Activated T-cell treated with anti-CD3 and anti-CD28 coated beads for 4 hours (primary cell): ENCODE measurements at places on chromosomes 3 and 15.
A peak's percentile ranks its signal among the peaks of the same experiment; 100 is the strongest.

DNA sequence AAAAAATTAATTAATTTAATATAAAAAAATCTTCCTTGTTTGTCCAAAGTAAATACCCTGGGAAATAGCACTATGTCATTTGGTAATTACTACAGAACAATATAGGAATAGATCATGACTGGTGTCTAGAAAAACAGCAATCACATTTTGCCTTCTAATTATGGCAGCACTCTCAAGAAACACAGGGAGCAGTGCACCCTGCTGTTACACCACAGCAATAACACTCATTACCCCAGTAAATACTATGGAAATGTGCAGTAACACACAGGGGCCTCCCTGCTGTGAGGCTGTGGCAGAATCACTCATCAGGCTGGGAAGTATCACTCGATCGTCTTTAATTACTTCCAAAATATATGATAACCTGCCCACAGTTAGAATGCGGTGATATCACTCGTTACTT, 646.0 kb downstream of the TUSC7 start:
- no peak for DNase-seq

DNA sequence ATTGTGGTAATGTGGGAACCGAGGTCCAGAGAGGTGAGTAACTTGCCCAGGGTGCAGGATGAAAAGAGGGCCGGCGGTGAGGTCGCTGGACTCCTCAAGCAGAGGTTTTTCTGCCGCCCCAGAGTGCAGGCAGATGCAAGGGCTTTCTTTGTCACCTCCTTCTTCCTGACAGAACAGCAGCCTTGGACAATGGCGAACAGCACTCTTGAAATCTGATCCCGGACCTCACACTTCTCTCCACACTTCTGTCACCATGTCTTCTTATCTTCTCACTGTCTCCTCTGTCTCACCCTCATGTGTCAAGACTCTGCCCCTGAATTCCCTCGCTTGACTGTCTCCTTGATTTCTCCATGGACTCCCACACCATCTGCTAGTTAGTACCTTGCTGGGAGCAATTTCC, 15.4 kb upstream of the VPS8 start:
- DNase-seq, result no peak

DNA sequence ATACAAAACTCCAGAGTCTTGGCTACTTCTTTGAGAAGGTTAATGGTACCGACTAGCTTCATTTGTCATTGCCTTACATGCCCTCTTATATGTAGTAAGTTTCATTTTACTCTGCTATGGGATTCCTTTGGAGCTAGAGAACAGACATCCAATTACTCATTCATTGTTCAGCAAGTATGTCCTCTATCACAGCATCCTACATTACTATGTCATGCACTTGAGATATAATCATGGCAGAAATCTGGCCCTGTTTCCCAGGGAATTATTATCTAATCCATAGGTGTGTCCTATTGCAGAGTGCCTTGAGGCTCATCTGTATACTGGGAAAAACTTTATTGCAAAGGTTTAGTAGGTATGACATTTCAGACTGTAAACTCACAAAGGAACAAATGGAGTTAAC, 333.1 kb upstream of the NECTIN3 start:
- DNase-seq, result no peak

DNA sequence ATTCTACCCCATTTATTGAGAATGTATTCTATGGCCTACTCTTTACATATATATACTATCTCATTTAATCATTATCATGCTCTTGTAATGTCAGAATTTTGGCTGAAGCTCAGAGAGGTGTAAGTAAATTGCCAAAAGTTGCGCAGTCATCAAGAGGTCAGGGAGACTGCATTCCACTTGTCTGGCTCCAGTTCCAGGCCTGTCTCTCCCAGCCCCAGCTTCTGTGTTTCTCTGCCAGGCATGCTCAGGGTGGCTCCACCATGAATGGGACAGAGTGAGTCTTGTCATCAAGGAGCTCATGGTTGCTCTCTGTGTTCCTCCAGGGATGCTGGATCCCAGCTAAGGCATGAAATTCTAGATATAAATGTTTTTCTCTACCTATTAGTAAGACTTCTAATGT, 635.1 kb upstream of the MDFIC2 start:
- no peak for DNase-seq

- DNase-seq, result no peak
Observed at GRCh38 chr3:195246581-195246995, 24.4 kb downstream of the XXYLT1 start.

DNA sequence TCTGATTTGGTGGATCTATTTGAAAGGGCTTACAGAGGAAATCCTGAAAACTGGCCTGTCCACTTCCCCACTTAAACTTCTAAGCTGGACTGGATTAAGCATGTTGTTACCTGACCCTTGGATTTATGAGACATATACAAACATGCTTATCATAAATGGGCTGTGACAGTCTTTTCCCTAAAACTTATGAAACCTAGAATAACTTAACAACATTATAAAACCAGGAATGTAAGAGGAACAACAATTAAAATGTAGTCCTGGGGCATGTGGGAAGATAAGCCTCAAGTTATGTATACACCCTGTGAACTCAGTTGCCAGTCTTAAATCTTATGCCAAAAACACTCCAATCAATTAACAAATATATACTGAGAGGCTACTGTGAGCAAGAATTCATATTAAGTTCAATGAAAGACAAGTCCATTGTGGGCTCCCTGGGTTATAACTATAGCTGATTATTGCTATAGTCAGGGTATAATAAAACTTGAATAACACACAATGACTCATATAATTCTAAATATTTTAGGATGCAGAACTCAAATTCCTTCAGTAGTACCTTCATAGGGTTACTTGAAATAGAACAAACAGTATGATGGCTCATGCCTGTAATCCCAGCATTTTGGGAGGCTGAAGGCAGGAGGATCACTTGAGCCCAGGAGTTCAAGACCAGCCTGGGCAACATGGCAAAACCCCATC, 87.2 kb upstream of the PPIB start:
- no peak for DNase-seq

DNA sequence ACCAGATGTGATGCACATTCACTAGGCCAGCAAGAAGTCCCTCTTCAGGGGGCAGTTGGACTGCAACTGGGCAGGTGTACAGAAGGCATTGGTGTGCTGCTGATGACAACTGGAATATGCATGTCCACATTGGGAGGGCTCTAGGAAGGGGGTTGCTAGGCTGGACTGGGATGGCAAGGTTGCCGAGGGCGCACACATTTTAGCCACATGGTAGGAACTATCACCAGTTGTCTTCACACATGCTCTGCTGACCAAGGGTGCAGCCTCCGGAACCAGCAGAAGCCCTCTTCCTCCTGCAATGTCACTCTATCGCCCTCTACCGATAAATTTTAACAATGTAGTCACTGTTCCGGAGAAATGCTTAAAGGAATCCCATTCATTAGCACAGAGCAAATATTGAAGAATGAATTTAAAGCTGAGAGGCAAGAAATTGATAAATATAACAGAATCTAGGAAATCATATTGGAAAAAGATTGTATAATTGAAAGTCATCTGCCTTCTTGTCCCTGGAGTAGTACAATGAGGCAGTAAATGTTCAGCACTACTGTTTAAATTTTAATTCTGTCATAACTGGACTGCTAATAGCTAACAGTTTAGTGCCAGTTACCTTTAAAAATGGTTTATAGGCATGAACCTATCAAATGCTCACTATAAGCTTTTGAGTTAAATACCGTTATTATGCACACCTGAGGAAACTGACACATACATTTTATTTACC, 22.6 kb upstream of the LYSMD4 start:
- DNase-seq, result no peak

DNA sequence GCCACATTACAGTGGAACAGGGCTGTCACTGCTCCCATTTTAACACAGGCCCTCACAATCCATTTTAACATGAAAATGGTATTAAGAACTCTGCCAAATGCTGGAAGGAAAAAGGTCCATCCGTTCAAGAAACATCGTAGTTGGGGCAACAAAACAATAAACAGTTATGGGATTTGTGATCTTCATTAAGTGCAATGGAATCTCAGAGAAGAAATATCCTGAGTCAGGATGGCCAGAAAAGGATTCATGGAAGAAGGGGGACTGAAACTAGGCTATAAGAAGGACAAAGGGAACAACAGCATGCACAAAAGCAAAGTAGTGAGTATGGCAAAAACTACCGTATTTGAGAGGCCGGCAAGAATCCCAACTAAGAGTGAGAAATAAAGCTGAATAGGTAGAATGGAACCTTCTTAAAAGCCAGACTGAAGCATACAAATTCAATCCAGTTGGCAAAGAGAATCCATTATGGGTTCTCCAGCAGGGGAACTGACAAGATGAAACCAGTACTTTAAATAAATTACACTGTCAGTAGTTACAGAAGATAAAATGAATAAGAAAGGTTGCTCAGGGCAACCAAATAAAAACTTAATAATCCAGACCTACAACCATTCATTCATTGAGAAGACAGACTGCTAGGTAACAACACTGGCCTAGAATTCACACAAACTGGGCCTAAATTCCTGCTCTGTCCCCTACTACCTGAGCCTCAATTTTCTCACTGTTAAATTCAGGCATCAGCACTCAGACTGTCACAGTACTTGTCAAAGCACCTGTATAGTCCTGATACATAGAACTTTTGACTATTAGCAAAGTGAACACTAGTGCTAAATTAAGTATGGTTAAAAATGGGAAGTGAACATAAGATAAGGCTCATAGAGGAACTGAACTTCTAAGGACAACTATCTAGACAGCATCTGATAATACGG, 6.3 kb downstream of the TBL1XR1 start:
- no peak for DNase-seq

DNA sequence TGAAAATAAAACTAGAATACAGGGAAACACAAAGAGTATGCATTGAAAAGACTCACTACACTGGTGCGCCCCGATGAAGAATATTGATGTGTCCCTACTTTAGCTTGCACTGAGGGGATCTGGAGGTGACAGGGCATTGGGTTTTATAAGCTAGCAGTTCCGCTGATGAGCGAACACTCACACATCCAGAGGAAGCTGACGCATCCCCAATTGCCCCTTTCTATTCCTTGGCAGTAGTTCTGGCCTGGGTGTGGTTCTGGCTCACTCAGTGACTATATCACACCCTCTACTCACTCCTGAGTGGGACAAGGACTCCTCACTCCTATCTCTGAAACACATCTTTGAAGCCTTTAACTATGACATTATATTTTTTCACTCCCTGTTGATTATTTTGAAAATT, 71.0 kb downstream of the B3GNT5 start:
- no peak for DNase-seq

- no peak for DNase-seq
Observed at GRCh38 chr15:70270752-70271111, 173.0 kb upstream of the TLE3 start.

- no peak for DNase-seq
Observed at GRCh38 chr3:165855581-165855980, 18.4 kb upstream of the BCHE start.

DNA sequence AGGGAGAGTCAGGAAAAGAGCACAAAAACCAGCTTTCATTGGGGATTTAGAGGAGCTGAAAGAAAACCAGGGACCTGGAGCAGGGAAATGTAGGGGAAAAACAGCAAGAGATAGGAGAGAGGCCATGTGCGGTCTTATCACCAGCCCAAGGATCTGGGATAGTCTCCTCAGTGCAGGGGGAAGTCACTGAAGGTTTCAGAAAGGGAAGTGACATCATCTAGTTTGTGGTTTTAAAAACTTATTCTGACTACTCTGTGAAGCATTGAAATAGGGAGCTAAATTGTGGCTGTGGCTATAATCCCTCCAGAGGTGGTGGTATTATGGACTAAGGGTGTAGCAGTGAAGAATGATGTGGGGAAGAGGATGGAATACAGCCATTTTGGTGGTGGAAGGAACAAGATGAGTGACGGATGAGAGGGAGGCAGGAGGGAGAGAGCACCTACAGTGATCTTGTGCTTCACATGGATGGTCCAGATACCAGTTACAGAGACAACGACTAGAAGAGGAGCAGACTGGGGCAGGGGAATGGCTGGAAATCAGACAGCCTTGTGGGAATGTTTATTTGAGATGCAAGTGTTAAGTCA, 72.7 kb downstream of the HMG20A start:
- DNase-seq, result no peak

GRCh38 chr3:143167969-143168854, 48.6 kb downstream of the CHST2 start:
- no peak for DNase-seq

GRCh38 chr15:66114863-66115425, 138.6 kb downstream of the MEGF11 start:
- DNase-seq, result no peak

- no peak for DNase-seq
Observed at GRCh38 chr3:42711491-42712343, 9.1 kb upstream of the HHATL start.

DNA sequence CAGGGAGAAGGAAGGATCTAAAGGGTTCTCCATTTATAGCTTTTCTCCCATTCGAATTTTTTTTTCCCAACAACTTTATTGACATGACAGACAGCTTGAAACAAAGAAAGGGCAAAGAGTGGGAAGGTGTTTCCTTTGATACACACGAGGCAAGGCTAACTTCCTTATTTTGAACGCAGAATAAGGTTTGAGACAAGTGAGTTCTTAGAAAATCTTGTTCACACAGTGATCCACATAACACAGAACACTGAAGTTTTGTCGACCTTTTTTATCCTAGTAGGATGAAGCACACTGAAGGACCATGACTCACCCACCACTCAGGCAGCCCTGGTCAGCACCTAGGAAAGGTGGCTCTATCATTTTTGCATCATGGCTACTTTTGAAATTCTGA, 425.8 kb upstream of the MDFIC2 start:
- DNase-seq, result no peak

- DNase-seq, result no peak
Observed at GRCh38 chr3:187836823-187837770, 91.8 kb upstream of the BCL6 start.

DNA sequence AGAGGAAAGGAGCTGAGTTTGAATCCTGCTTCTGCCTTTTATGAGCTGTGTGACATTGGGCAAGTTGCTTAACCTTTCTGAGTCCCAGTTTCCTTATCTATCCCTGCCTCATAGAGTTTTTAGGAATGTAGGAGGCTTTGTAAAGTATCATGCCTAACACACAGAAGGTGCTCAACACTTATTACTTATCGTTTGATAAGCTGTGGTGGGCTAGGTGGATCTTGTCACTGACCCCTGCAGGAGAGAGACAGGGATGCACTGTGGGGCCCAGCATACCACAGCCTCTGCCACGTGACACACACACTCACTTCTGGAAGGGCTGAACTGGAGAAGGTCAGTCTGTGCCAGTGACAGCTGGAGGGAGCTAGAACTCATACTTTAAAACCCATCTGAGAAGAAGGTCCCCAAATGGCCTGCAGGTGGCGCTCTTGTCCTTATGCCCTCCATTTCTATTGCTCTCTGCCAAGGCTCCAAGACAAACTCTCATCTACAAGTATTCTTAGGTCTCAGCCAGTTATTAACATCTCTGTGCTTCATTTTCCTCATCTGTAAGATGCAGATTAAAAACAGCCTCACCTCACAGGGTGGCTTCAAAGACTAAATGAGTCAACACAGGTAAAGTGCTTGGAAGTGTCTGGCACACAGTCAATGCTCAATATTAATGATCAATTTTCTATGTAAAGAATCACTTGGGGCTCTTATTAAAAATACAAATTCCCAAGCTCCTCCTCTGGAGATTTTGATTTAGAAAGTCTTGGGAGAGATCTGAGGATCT, 57.5 kb upstream of the HACD2 start:
- peak; percentile 11 for DNase-seq

- no peak for DNase-seq
Observed at GRCh38 chr3:140603766-140604165, 74.1 kb upstream of the TRIM42 start.
